ENCODE measurements at places on chromosomes 13 and 19. TPM values are rescaled to one million over a fixed set of nuclear protein-coding genes. Genes with fewer than 3 reads are reported as not detected.

Gene CDX2
- not detected for total RNA-seq

Gene TPTE2
- total RNA-seq, result not detected

Gene NCAN
- not detected for total RNA-seq

Gene HS6ST3
- total RNA-seq, result 0.90 TPM

Gene YIF1B
- 65.8 TPM for total RNA-seq

Gene CLDND2
- total RNA-seq, result 0.18 TPM

Gene SMIM44
- not detected for total RNA-seq

Gene VSTM2B
- not detected for total RNA-seq

Gene CYP4F11
- total RNA-seq, result not detected

Gene CGB8
- not detected for total RNA-seq

Gene ZIC5
- total RNA-seq, result not detected

Gene KIR2DL1
- not detected for total RNA-seq

Gene AP1M2
- total RNA-seq, result 0.09 TPM

Gene PTPRS
- 19.4 TPM for total RNA-seq

Gene URAD
- total RNA-seq, result not detected

Gene GIPR
- 0.09 TPM for total RNA-seq

Gene RTBDN
- not detected for total RNA-seq

Gene SH2D3A
- total RNA-seq, result 0.38 TPM

Gene ZNF763
- total RNA-seq, result 0.36 TPM

Gene CYP4F8
- not detected for total RNA-seq

Gene NFIX
- total RNA-seq, result 21.8 TPM

Gene MYO16
- total RNA-seq, result under 0.01 TPM

Gene KLF2
- total RNA-seq, result 7.2 TPM

Gene NCR1
- total RNA-seq, result not detected

Gene CADM4
- 5.8 TPM for total RNA-seq

Gene LYPD5
- total RNA-seq, result 0.56 TPM

Gene RGCC
- 34.7 TPM for total RNA-seq

Gene YJU2
- total RNA-seq, result 17.4 TPM

Gene CGB2
- total RNA-seq, result 0.19 TPM

Gene IL4I1
- 3.5 TPM for total RNA-seq

Gene NLRP4
- not detected for total RNA-seq

Gene ZNF841
- total RNA-seq, result 21.0 TPM
